Bronchial epithelial cell (primary cell): ENCODE measurements at places on chromosomes 7 and 10. TPM values are rescaled to one million over a fixed set of nuclear protein-coding genes. Genes with fewer than 3 reads are reported as not detected.

STEAP2 gene
- total RNA-seq = 3.9 and 4.5 TPM in 2 replicates

NEUROG3 gene
- not detected in 2 replicates for total RNA-seq

ZCCHC24 gene
- 0.53 and 0.90 TPM in 2 replicates for total RNA-seq

CPED1 gene
- under 0.01 and 0.26 TPM in 2 replicates for total RNA-seq

DENND2A gene
- total RNA-seq = 0.26 TPM in 1 of 2 replicates, not detected in the other

STMP1 gene
- 7.4 and 11.5 TPM in 2 replicates for total RNA-seq

FFAR4 gene
- total RNA-seq = not detected in 2 replicates

SLC39A12 gene
- not detected in 2 replicates for total RNA-seq

MRPS24 gene
- 83.2 and 110 TPM in 2 replicates for total RNA-seq

MRLN gene
- total RNA-seq = not detected in 2 replicates

LBX1 gene
- total RNA-seq = not detected in 2 replicates

TMEM130 gene
- not detected in 2 replicates for total RNA-seq

DKK1 gene
- total RNA-seq = 13.6 and 43.7 TPM in 2 replicates

DOCK4 gene
- total RNA-seq = 4.5 and 10.1 TPM in 2 replicates
